ENCODE measurements at places on chromosomes 12 and 14. TPM values are rescaled to one million over a fixed set of nuclear protein-coding genes. Genes with fewer than 3 reads are reported as not detected.

Gene KCNH5
- total RNA-seq = not detected

Gene ORMDL2
- total RNA-seq = 101 TPM

Gene KLRF1
- not detected for total RNA-seq

Gene RFX4
- not detected for total RNA-seq

Gene LBHD2
- total RNA-seq = not detected

Gene ZBTB39
- 5.6 TPM for total RNA-seq

Gene MDM2
- 58.2 TPM for total RNA-seq

Gene TCHP
- 15.8 TPM for total RNA-seq

Gene OTUB2
- total RNA-seq = 3.7 TPM

Gene ADCY6
- total RNA-seq = 15.8 TPM

Gene MRPL52
- total RNA-seq = 195 TPM

Gene MIP
- total RNA-seq = not detected

All from A549 treated with GW870086 at 1 μM for 4 hours (cell line).